SIG-M5 (cell line): ENCODE measurements at places on chromosomes 7 and 10.

DNA sequence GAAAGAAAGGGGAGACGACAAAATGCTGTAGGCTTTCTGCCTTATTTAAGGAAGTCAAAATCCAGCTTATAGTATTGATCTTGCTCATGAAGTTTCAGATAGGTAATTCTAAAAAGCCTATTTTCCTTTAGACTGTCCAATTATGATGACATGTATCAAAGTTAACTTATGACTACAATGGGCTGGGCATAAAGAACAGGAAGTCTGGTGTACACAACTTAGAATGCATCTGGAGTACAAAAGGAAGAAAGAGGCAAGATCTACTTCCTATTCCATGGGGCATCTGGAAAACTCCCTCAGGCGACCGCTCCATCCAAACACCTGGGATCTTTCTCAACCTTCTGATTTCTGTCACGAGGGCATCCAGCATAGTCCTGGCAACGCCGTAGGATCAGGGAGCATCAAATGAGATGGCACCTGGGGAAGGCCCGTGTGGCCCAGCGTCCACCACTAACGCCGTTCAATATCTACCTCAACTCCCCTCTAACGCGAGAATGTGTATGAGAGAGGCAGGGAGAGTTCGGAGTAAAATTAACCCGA, 512 bp downstream of the FAM24B start:
- DNase-seq, result no peak

- DNase-seq, result no peak
These were observed 41.1 kb downstream of the SUGCT start for GRCh38 chr7:40175725-40176510.

GRCh38 chr10:48509974-48510692, 94.7 kb downstream of the ARHGAP22 start:
- DNase-seq, result no peak

GRCh38 chr7:134875867-134876266, 96.4 kb downstream of the CALD1 start:
- DNase-seq, result no peak

DNA sequence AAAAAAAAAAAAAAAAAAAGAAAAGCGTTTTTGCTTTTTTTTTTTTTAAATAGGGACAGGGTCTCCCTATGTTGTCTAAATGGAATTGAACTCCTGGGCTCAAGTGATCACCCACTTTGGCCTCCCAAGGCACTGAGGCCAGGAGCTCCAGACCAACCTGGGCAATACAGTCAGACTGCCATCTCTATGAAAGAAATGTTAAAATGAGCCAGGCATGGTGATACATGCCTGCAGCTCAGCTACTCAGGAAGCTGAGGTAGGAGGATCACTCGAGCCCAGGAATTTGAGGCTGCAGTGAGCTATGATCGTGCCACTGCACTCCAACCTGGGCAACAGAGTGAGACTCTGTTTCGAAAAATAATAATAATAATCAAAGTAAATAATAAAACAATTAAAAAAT, 16.5 kb upstream of the LMTK2 start:
- DNase-seq, result no peak

DNA sequence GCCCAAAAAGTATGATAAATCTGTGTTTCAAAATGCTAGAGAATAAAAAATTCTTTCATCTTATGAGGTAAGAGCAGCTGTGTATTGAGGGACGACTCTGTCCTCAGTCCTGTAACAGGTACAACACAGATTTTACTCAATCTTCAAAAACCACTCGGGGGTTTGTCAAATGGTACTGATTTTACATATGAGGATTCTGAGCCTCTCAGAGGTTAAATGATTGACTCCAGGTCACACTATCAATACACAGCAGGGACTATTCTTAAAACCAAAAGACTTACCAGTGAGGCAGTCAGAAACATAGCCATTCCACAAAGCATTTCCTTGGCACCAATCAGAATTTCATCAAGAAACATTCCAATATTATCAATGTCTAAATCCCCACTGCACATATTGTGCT, 95.5 kb downstream of the SGMS1 start:
- no peak for DNase-seq

GRCh38 chr10:34449836-34450235, 365.3 kb downstream of the PARD3 start:
- DNase-seq, result no peak

- no peak for DNase-seq
These were observed 212.5 kb downstream of the SEC23IP start for GRCh38 chr10:120105001-120105400.

DNA sequence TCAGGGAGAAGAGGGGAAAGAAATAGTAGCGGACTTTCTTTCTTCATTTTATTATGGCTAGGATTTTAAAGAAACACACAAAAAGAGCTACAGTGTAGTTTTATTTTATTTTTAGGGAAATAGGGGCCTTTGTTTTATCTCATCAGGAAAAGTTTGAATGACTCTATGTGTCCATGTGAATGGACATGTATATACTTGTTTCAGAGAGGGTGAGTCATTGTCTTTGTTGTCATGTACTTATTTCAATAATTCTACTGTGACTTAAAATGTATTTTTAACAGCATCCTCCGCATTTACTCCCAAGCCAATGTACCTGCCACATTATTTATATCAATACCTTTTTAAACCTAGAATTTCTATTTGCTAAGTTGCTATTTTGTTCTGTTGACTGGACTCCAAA, 569.5 kb downstream of the SORCS3 start:
- DNase-seq, result no peak

GRCh38 chr10:114305521-114305925, 66.5 kb downstream of the VWA2 start:
- no peak for DNase-seq

DNA sequence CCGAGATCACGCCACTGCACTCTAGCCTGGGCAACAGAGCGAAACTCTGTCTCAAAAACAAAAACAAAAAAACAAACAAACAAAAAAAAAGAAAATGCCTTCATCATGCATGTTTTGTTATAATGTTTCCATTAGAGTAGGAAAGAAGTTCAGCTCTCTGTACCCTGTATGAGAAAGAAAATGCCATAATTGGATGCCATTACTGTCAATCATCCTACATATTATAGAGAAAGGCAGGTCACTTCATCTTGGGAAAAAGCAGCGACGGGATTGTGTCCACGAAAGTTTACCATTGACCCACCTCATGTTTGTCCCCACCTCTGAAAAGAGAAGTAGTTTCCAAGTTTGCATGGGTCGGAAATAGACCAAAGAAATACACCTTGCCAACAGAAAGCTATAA, 33.8 kb downstream of the SEC61G start:
- DNase-seq, result no peak

DNA sequence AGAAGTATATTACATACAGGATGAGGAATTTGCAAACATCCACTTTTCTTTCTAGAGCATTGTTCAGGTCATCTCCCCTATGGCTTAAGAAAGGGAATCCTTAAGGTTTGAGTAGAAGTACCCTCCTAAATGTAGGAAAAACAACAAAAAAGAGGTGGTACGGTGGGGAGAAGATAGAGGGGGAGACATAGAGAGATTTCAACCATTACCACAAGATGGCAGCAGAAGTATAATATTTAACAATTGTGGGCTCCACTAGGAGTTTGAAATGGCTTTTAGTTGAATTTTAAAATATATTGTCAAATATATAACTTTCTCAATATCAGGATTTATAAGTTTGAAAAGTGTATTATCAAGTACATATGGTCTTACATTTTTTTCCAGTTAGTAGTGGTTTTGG, 72.7 kb upstream of the PRKG1 start:
- no peak for DNase-seq

GRCh38 chr10:24871011-24871935, 81.1 kb downstream of the PRTFDC1 start:
- DNase-seq, result no peak

DNA sequence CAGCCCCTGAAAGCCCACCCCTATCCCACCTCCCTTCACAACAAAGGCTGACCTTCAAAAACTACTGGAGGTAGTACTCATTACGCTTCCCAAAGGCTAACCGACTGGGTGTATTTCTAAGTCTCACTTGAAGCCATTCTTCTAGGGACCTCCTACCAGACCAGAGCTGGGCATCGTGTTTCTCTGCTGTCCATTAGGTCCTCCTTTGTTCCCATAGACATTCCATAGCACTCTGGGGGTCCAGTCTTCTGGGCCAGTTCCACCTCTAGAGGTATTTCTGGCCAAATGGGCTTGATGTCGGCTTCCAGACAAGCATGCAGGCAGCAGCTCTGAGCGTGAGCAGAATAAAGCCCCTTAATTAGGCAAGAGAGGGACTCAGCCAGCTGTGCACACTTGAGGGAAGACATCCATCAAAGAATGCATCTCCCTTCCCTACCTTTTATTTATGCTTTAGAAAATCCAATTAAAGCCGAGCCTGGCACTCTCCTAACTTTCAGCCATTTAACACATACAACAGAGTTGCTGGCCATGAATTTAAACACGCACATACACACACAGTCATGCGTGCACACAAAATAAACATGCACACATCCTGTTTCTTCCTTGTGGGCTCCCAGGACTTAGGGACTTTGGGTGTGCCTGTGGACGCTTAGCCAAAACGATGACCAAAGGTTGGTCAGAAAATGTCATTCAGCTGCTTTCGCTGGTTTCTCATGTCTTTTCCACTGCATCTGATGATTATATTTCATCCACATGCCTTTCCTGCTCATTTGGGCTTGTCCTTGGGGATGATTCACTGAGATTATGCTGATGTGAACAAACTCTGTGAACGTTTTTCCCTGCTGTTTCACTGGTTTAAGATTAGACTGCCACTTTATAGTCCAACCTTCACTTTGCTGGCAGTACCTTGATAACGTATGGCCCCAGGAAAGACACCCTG, 362.0 kb upstream of the NFE2L3 start:
- no peak for DNase-seq

- no peak for DNase-seq
These were observed 106.0 kb upstream of the PDCD4 start for GRCh38 chr10:110765513-110766319.

DNA sequence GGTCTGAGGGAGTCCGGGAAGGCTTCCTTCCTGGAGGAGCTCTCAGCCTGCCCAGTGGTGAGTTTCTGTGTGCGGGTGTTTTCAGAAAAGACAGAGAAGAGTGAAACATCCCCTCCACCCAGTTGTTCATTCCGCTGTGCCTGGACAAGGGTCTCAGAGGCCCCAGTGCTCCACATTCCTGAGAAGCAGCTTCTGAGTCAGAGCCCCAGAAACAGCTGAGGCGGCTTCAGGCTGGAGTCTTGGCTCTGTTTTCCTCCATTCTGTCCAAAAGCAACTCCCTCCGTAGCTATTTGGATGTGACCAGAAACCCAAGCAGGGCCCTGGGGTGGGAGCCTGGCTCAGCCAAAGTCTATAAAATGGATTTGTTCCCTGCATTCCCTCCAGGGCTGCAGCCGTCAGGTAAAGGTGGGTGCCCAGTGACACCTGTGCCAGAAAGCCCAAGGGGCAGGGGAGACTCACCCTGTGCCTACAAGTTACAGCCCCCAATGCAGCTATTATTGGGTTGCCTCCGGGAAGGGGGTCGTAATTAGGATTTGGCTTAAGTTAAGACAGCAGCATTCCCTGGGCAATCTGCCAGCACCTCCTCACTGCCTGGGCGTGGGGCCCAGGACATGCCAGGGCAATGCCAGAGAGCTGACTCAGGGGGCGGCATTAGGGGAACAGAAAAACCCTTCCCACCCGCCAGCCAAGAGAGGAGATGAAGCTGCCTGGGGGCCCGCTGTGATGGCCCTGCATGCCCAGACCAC, 13.1 kb upstream of the CAMK2G start:
- DNase-seq, result no peak

DNA sequence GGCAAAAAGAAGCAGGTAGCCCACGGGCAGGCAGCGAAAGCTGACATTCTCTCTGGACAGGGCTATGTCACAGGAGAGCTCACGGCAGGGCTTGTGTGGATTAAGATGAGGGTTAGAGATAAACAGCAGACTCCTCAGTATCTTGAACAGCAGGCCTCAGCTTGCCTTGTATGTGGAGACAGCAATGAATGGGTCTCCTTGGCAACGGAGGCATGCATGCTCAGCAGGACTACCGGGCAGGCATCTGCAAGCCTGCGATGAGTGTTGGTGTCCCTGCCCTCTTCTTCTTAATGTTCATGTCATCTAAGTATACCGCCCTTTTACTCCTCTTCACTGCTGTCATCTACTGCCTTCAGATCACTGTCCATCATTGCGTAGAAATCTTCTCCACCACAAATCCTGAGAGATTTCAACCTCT, 81.9 kb upstream of the C1GALT1 start:
- DNase-seq, result no peak

DNA sequence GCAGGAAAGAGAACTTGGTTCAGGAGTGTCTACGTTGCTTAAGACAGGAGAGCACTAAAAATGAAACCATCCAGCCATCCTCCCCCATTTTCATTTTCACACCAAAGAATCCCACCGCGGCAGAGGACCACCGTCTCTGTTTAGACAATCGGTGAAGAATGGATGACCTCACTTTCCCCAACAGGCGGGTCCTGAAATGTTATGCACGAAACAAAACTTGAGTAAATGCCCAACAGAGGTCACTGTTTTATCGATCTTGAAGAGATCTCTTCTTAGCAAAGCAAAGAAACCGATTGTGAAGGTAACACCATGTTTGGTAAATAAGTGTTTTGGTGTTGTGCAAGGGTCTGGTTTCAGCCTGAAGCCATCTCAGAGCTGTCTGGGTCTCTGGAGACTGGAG, 1.4 kb upstream of the IL6 start:
- no peak for DNase-seq

GRCh38 chr10:13624630-13625029, 37.9 kb downstream of the PRPF18 start:
- no peak for DNase-seq

GRCh38 chr7:22485189-22485588, 14.8 kb downstream of the STEAP1B start:
- no peak for DNase-seq

DNA sequence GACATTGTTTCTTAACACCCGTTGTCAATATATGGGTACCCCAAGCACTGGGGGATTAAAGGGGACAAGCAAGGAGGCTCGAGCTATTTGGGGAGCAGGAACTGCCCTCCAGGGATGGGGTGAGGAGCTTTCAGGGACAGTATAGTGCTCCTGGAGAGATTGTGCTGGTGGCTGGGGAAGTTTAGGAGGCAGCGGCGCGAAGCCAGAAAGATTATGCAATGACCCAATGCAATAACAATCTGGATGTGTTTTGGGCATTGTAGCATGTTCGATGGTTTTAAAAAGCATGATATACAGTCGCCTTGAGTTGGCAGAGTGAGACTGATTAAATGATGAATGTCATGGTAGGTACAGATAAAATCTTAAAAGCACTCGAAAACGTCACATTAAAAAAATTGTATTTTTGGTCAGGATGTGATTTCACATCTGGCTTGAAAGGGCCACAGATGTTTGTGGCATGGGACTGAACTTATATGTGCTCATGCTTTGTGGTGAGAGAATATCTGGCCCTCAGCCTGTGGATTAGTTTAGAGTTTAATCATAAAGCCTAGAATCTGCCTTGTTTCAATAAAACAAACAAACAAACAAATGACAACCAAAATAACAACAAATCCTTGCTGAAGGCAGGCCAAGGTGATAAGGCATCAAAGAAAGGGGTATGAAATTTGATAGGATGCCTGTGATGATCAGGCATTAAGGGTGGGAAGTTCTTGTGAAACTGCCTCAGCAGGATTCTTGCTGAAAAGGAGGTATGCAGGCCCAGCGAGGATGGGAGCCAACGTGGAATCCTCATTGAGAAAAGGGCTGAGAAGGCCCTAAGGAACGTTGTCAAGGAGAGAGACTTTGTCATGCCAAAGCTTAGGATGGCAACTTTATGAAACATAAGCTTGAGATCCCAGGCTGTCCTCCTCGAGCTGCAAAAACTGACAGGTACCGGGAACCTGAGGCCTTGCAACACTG, 417.1 kb upstream of the KLF6 start:
- DNase-seq, result no peak
